ENCODE measurements at places on chromosomes 3 and 15.

- peak; percentile 29 for DNase-seq
Observed at GRCh38 chr15:68792901-68793766, 27.6 kb downstream of the ANP32A start.

GRCh38 chr15:101625980-101626379 is 26.2 kb downstream of the TM2D3 start:
- DNase-seq: peak; percentile 44

GRCh38 chr3:112319516-112320276 is 13.3 kb upstream of the CD200 start:
- DNase-seq: no peak

- peak; percentile 95 for DNase-seq
Observed at GRCh38 chr15:39079296-39079847, 501.5 kb upstream of the THBS1 start.

All from kidney tubule cell (primary cell).